ENCODE measurements at places on chromosomes 1 and 21.
A peak's percentile ranks its signal among the peaks of the same experiment; 100 is the strongest.

DNA sequence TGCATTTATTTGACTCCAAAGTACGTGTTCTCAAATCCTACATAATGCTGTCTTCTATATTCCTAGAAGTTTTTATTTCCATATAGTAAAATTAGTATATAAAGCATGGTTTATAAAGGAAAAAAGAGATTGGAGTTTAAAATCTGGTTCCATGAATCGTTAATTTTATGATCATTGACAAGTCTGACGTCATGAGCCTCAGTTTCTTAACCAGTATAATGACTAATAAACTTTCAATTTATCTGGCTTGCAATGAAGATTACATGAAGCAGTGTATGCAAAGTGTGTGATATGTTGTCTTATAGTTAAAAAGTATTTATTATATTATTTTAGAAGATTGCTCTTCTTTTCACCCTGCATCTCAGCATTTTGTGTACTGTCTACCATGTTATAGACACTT lies 421.4 kb upstream of the LRRC7 start:
- ATAC-seq, result no peak

DNA sequence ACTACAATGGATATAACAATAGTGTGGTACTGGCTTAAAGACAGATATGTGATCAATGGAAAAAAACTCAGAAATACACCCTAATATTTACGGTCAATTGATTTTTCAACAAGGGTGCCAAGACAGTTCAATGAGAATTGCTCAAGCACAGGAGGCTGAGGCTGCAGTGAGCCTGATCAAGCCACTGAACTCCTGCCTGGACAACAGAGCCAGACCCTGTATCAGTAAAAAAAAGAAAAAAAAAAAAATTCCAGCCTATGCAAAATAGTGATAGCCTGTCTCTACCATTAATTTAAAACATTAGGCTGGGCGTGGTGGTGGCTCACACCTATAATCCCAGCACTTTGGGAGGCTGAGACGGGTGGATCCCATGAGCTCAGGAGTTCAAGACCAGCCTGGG lies 70.0 kb downstream of the SLC27A3 start:
- ATAC-seq, result no peak

- ATAC-seq, result no peak
Measured at GRCh38 chr1:228316589-228317387, 89.8 kb downstream of the TRIM11 start.

GRCh38 chr1:226624526-226624925 lies 76.0 kb downstream of the STUM start:
- ATAC-seq, result no peak

DNA sequence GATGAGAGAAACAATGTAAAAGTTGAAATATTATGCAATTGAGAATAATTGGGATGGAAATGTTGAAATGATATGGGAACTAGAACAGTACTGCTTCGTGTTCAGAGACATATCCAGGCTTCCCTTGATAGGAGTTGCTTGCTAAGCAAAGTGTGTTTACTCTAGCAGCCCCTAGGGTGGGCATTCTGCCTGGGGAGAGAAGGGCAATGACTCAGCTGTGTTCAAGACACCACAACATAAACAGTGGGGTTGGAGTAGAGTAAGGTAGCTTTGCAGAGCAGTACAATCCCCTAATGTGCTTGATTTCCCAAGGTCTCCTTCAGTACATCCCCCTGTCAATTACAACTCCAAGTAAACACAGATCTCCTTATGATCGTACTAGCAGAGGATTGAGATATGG lies 4.8 kb upstream of the PCNX2 start:
- ATAC-seq, result no peak

DNA sequence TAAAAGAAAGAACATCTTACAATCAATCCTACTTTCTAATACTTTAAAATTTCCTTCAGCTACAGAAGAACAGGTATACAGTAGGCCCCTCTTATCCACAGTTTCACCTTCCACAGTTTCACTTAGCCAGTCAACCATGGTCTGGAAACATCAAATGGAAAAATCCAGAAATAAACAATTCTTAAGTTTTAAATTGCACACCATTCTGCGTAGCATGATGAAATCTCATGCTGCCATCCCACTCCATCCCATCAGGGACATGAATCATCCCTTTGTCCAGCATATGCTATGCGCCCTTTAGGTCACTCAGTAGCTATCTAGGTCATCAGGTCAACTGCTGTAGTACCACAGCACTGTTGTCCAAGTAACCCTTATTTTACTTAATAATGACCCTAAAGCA lies 67.7 kb downstream of the HSF2BP start:
- peak; percentile 20 for ATAC-seq

DNA sequence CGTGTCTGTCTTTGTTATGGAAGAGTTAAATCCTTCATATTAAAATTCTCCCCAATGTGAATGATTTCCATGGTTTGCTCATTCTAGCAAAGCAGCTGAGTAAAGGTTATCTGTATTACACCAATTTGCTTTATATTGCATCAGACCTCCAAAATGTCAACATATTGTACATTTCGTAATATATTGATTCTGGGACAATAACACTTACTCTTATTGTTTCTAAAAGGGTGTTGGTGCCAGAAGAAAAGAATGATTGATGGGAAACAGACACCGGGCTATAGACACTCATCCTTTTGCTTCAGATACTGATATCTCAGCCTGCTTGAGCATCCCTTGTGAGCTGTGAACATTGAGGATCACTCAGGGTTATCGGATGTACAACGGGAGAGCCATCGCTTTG lies 7.0 kb downstream of the NTNG1 start:
- no peak for ATAC-seq

GRCh38 chr1:204990059-204990664 lies 52.9 kb upstream of the CNTN2 start:
- no peak for ATAC-seq

GRCh38 chr1:8055973-8056372 lies 29.9 kb upstream of the ERRFI1 start:
- no peak for ATAC-seq

GRCh38 chr21:45578176-45578801 lies 36.0 kb upstream of the SLC19A1 start:
- ATAC-seq, result no peak

DNA sequence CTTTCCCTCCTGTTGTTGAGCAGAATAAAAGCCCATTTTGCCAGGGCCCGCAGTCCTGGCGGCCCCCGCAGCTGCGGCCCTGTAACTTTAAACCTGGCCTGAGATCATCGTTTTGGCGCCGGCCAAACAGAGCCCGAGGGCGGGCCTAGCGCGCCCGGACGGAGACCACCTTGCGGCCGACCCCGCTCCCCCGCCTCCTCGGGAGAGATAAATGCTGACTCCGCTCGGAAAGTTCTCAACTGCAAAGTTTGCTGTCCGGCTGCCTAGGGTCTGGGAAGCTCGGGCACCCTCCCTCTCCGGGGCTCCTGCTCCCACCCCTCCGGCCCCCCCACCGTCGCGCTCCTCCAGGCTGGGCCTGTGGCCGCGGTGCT lies at the start of gene PDPN:
PDPN (plus strand) TSS at position 238 of the 371 bp plus-strand sequence. CDS start 202 bp downstream, outside the sequence.
- peak; percentile 36 for ATAC-seq

- no peak for ATAC-seq
Measured at GRCh38 chr1:183262628-183263200, 76.7 kb downstream of the LAMC2 start.

GRCh38 chr1:200753650-200754198 lies 15.0 kb downstream of the CAMSAP2 start:
- no peak for ATAC-seq

DNA sequence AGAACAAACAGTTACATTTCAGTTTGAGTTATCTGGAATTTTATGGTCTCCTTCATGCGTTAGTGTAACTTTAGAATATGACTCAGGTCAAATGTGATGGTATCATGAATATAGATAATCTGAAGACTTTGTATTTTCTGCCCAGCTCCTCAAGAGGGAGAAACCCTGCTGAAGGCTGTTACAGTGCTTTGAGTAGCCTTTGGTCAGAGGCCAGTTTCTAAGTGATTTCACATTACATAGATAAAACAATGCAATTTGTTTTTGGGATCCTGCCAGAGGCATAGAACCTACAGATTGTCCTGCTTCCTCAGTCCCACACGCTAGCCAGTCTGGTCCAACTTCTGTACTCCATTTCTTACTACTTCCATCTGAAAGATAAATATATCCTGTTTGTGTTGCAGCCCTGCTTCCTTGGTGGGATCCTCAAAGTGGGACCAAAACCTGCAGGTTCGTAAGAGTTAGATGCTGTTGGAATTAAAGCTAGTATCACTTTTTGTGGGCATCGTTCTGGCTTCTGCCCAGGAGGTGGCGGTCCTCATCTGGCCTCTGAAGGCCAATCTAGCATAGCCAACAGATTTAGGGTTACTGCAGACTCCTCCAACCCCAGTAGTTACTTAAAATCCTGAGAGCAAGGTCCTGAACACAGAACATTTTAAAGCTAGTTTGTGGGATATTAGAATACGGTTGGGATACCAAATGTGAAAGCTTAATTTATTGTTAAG lies 645.8 kb upstream of the USP24 start:
- no peak for ATAC-seq

DNA sequence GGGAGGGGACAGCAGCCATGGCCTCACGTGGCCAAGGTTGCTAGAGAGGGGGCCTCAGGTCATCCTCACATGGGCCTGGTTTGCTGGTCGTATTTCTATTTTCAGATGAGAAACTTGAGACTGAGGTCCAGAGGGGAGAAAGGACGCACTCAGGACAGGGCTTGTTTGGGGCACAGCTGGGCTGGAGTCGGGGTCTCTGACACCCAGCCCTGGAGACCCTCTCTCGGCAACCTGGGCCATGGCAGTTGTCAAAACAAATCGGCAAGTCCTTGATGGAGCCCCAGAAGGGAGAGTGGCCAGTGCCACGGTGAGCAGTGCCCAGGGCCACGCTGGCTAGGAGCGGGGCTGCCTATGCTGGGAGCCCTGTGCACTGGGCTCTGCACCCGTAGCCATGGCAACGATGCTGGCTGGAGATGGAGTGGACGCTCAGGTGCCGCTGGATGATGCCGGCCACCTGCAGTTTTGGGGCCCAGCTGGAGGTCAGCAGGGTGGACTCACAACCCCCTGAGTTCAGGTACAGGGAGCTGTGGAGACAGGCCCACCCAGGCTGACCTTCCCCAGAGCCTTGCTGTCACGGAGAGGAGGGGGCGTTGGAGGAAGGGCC lies 11.1 kb downstream of the LRRC3 start:
- ATAC-seq, result peak; percentile 39

DNA sequence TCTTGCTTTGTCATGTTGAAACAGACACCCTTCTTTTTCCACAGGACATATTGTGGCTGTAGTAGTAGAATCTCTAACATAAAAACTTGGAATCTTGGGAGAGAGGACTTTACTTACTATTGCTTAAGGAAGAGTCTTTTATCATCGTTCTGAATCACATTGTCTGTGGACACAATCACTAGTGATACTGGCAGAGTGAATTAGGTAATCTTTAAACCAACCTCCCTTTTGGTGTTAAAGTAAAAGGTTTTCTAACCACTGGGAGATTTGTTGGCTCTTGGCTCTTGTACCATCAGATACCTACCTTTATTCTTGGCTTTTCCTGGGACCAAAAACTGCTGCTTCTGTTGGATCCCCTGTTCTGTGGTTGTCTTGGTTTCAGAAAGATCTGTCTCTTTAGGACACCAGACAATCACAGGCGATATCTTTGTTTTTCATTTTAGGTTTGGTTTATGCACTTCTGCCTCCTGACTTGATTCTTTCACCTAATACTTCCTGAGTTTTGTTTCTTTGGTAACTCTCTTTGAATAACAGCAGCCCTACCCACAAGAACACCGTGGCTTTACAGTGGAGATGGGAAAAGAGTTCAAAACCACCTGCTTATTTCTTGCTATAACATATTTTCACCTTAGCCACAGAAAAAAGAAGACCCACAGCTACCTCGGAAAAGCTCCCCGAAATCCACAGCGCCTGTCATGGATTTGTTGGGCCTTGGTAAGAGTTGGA lies 36.6 kb upstream of the ZFP69B start:
- no peak for ATAC-seq

DNA sequence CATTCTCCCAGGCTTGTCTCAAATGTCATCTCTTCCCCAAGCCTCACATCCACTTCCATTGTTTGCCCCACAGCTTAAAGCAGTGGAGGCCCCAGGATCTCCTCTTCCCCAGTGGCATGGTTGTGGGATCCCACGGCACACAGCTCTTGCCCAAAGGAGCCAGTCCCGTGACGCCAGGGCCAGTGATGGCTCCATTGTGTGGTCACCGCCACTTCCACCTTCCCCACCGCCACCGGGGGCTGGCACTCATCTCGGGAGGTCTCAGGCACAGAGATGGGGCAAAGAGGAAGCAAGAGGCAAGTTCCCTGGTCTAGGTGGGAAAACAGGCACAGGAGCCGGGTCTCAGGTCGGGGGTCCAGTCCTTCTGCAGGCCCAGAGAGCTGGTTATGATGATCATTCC lies 22.9 kb upstream of the ALDH4A1 start:
- ATAC-seq, result no peak

GRCh38 chr1:219220945-219221344 lies 47.3 kb downstream of the LYPLAL1 start:
- ATAC-seq, result no peak

DNA sequence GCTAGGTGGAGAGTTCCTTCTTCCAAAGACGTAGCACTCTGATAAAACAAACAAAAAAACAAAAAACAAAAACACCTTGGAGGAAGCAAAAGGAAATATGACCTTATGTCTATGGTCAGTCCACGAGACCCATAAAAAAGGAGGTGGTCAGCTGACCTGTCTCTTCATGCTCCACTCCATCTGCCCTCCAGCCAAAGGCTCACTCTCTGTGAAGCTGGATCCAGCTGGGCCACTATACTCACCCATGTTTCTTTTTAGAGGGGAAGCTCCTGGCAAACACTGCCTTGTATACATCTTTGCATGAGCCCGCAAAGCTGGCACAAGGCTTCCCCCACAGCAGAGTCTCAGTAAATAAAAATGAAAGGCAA lies 126.1 kb upstream of the CACHD1 start:
- ATAC-seq, result peak; percentile 51

GRCh38 chr1:83102630-83103071 lies 896.3 kb downstream of the TTLL7 start:
- peak; percentile 91 for ATAC-seq

DNA sequence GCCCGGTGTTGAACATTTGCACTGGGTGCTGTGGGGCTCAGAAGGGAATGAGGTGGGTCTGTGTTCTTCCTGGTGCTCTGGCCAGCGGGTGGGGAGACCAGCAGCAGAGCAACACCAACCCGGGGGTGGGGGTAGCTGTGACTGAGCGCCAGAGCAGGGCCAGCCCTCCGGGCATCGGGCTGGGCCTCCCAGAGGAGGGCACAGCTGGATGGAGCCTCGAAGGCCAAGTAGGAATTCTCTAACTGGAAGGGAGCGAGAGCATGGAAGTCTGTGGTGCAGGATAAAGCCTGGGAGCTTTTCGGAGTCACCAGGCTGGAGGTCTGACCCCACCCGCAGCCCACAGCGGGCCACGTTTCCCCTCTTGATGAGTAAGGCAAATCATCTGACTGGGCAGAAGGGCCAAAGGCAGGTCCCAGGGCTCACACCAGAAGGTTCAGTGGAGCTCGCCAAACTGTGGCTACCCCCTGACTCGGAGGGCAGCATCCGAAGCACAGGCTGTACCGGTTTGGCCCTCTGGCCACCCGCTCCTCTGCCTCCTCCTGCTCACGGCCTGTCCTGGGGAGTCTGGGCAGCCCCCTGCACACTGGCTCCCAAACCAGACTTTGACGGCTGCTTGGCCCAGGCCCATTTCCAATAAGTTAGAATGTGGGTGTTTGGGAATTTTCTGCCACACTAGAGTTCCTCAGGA lies 18.8 kb downstream of the SLC1A7 start:
- no peak for ATAC-seq

Data from motor neuron (in vitro differentiated cells).